Dorsolateral prefrontal cortex (tissue), 122 donors: ENCODE measurements at places on chromosomes 1 and 21. TPM values are rescaled to one million over a fixed set of nuclear protein-coding genes. Genes with fewer than 3 reads are reported as not detected.
A peak's percentile ranks its signal among the peaks of the same experiment; 100 is the strongest.

Gene FCRL6
- total RNA-seq = 0.92 TPM

Gene EFCAB14
- 78.6 TPM for total RNA-seq

Gene OR6N1
- not detected for total RNA-seq

Gene CRNN
- total RNA-seq = not detected

Gene SLAMF6
- not detected for total RNA-seq

Gene CENPS
- total RNA-seq = 16.3 TPM

Gene STUM
- 64.7 TPM for total RNA-seq

Gene HAO2
- total RNA-seq = not detected

DNA sequence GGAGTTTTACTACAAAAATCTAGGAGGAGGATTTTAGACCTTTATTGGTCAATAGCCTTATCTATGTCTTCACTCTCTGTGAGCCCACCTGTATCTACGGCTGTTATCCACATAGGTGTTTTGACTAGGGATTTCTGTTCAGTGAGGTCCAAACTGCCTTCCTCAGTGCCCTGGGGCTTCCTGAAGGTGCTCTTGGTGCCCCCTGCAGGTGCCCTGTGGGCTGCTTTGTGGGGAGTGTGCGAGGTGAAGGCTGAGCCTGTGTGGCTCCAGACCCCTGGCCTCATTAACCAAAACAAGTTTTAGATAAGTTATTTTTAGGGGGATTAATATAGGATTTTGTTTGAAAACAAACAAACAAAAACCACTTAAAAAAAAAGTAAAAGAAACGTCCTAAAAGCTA, 122.5 kb downstream of the KIF26B start:
- no peak for DNase-seq

DNA sequence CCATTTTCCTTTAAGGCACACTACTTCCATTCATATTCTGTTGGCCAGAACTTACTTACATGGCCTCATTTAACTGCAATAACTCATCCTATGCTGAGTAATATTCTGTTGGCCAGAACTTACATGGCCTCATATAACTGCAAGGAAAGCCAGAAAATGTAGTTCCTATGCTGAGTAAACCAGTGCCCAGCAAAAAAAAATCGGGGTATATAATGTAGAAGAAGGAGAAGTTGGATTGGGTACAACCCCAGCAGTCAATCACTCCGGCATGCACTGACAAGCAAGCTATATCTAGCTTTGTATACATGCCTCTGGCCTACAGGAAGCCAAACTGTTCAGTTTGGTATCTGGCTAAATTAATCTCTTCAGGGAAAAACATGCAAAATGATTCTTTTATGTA, 39.4 kb upstream of the PPIH start:
- no peak for DNase-seq

- no peak for DNase-seq
Observed at GRCh38 chr1:97767381-97767780, 153.5 kb downstream of the DPYD start.

- DNase-seq = no peak
Observed at GRCh38 chr1:110508028-110508940, 10.7 kb downstream of the KCNA10 start.

GRCh38 chr1:159999204-159999603, 32.6 kb downstream of the PIGM start:
- DNase-seq = no peak

DNA sequence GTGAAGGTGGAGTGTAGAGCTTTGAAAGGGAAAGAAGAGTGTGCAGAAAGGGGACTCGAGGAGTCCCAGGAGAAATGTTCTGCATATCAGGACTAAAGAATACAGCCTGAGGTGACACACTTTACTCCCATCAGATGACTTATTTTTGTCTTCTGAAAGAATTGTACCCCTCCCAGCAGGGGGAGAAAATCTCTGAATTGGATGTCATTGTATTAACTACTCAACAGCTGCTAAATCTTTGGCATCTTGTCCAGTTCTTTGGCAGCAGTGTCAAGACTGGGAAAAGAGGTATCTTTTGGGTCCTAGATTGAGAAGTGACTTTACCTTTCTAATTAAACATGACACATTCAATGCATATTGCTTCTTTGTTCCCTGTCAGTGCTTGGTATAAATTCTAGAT, 18.9 kb downstream of the UBE4B start:
- DNase-seq = no peak

GRCh38 chr1:14894811-14895560, 258.6 kb upstream of the TMEM51 start:
- no peak for DNase-seq

DNA sequence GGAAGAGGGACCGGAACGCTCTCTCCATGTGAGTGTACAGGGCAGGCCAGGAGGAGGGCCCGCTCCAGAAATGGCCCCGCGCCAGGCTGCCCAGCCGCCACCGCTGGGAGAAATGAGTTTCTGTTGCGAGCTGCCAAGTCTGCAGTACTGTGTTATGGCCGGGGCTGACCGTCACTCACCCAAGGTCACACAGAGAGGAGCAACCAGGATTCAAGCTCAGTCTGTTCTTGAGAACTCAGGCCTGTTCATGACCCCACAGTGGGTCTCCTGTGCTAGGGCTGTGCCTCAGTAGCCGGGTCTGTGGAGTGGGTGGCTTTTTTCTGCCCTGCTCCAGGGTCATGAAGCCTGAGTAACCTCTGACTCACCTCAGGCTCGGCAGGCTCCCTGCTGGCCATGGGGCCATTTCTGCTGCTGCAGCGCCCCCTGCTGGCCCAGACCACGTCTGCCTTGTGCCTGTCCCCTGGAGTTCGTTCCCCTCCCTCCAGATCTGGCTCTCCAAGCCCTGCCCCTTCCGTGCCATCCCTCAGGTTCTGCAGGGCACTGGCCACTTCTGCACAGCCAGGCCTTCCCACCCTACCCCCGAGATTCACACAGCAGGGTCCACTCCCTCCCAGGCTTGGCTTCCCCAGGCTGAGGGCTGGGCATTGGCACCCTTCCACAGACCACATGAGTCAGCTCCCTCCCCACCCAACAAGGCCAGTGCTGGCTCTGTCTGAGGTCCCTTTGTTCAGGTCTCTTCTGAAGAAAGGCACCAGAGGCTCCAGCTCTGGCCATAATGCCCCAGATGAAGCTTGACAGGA, 51.8 kb downstream of the EDN2 start:
- DNase-seq = peak; percentile 88

DNA sequence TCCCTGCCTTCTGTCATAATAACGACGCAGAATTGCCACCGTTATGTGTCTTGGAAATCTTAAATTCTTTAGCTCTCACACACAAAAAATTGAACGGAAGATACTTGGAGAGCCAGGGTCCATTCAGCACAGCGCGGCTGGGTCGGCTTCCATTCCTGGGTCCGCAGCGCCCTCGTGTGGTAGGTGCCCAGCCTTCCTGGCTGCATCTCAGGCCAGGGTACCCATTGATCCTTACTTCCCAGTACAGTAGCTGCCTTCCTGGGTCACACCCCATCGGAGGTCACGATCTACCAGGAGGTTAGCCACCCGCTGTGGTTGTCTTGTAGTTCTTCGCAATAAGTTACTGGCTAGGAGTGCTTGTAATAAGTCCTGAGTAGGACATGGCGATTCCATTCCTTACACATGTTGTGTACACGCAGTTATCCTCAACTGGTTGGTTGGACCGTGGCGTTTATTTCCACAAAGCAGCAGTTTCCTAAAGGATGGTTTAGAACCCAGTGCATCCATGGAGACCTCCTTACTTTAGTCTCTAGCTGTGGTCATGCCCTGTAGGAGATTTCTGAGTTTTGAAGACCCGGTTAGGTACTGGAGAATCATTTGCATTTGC, 9.9 kb upstream of the MTARC1 start:
- peak; percentile 82 for DNase-seq

- no peak for DNase-seq
Observed at GRCh38 chr1:167707942-167708341, 13.8 kb upstream of the MPZL1 start.

DNA sequence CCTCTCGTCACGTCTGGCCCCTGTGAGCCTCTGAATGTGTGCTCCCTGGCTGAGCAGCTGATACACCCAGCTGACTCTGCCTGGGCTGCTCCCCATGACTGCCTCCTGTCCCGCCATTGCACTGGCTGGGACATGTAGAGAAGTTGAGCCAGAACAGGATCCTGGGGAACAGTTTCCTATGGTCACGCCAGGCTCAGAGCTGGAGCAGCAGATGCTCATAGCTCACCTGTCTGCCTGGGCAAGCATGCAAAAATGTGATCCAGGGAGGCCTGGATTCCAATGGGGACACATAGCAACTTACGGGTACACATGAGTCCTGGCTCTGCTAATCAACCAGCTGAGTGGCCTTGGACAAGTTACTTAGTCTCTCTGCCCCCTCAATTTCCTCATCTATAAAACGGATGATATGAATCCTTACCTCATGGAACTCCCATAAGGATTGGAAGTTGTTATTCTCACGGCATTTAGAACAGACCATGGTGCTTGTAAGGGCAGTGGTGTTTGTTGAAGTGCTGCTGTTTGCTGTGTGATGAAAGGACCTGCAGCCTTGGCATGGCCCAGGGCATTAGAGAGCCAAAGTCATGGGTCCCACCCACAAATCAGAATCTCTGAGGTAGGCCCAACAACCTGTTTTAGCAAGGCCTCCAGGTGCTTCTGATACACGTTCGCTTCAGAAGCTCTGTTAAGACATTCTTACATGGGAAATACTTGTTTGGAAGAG, 150.3 kb upstream of the VANGL1 start:
- no peak for DNase-seq

- no peak for DNase-seq
Observed at GRCh38 chr1:24934310-24935195, 4.5 kb upstream of the RUNX3 start.

- DNase-seq = no peak
Observed at GRCh38 chr1:79293611-79294010, 287.1 kb upstream of the ADGRL4 start.

GRCh38 chr1:199273837-199274379, 635.1 kb downstream of the PTPRC start:
- no peak for DNase-seq

DNA sequence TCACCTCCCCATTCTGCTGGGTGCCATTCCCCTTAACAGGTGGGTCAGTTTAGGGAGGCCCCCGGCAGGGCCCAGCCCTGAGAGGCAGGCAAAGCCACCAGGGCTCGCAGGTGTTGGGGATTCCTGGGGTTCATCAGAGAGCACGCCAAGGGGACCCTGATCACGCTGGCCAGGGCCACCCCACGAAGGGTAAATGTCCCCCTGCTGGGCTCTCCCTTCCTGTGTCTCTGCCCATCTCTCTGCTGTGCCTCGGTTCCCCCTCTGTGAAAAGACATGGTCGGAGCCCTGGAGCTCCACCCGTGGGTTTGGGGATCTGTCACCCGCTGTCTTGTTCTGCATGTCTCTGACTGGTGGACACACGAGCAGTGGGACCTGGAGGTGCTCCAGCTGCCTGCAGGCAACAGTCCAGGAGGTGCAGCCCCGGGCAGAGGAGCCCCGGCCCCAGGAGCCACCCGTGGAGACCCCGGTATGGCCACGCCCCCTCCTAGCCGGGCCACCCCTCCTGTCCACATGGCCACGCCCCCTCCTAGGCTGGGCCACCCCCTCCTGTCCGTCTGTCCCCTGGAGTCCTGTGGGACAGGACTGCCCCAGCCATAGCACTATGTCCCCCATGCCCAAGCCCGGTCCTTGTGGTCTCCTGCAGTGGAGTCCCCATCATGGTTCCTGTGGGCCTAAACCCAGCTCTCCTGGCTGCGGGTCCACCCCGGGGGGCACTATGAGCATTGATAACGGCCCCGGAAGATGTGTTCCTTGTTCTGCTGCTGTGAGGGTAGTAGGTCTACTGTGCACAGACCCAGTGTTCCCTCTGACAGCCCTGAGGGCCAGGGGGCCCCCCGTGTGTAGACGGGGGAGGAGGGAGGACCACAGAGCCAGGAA, 6.5 kb downstream of the AIRE start:
- no peak for DNase-seq

DNA sequence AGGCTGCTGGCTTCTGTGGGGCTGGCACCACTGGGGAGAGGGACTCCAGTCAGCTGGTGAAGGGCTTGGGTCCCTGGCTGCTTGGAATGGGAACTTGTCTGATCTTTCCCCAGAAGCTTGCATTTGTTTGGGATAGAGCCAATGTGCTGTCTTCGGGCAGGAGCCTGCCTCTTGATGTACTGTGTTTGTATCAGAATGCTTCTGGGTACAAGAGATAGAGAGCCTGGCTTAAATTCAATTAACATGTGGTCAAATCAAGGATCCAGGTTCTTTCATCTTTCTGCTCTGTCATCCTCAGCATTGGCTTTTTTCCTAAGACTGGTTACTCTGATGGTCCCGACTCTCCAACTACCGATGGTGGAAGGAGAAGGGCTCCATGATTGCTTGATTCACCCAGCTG, 16.0 kb upstream of the PROK1 start:
- DNase-seq = no peak

DNA sequence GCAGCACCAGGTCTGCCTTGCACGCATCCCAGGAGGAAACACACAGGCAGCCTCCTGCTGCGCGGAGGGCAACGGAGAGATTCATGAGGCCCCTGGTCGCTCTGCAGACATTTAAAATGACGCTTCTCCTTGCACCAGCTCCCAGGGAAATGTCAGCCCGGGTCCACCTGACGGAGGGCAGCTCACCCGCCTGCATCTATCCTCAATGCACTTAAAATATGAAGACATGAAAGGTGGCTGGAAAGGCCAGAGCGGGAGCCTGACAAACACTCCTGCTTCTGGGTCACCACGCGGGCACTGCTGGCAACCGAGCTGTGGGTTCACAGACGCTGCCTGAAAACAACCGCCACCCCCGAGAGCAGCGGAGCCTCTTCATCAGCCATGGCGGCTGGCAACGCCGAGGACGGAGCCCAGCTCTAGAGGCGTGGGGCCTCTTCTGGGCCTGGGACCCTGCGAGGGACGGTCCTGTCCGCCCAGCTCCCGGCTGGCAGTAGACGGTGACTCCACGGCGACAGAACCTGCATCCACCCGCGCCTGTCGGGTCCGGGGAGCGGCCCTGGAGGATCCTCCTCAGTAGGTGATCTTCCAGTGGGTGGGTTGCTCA, 22.7 kb downstream of the POFUT2 start:
- peak; percentile 38 for DNase-seq

- DNase-seq = no peak
Observed at GRCh38 chr1:19369396-19370090, 57.4 kb downstream of the SLC66A1 start.

DNA sequence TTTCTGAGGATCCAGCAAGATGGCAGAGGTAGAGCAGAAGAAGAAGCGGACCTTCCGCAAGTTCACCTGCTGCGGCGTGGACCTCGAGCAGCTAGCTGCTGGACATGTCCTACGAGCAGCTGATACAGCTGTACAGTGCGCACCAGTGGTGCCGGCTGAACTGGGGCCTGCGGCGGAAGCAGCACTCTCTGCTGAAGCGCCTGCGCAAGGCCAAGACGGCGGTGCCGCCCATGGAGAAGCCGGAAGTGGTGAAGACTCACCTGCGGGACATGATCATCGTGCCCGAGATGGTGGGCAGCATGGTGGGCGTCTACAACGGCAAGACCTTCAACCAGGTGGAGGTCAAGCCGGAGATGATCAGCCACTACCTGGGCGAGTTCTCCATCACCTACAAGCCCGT, 125.8 kb downstream of the LRIG2 start:
- no peak for DNase-seq
